Right renal cortex interstitium (tissue), 3 donors: ENCODE measurements at places on chromosomes 4 and X. TPM values are rescaled to one million over a fixed set of nuclear protein-coding genes. Genes with fewer than 3 reads are reported as not detected.

RPS6KA6 gene
- 20.0 TPM for polyA plus RNA-seq

ATP1B4 gene
- polyA plus RNA-seq, result not detected

CXCL8 gene
- polyA plus RNA-seq, result 1.4 TPM

TCP11X2 gene
- 2.2 TPM for polyA plus RNA-seq
